Activated naive CD4-positive, alpha-beta T cell treated with anti-CD3 and anti-CD28 coated beads, Interleukin-2, amount 10 ng/mL, durations not matched to agents 7 days and 5 days (primary cell): ENCODE measurements at places on chromosomes 2 and 18.

GRCh38 chr18:78296166-78296565, 683.5 kb upstream of the SALL3 start:
- H3K4me1 ChIP-seq = no peaks in the 10 kb centered on the region
- H3K36me3 ChIP-seq = no peaks in the 10 kb centered on the region
- no peak overlapping the region for H3K27ac ChIP-seq
- no peaks in the 10 kb centered on the region for H3K27me3 ChIP-seq
- DNase-seq = no peak

- no peak for DNase-seq
- H3K4me3 ChIP-seq = peak overlapping the region; percentile 66
- H3K36me3 ChIP-seq = no peaks in the 10 kb centered on the region
- H3K27ac ChIP-seq = no peak overlapping the region
These were observed 1.3 kb downstream of the OSBPL6 start for GRCh38 chr2:178195390-178196166.

DNA sequence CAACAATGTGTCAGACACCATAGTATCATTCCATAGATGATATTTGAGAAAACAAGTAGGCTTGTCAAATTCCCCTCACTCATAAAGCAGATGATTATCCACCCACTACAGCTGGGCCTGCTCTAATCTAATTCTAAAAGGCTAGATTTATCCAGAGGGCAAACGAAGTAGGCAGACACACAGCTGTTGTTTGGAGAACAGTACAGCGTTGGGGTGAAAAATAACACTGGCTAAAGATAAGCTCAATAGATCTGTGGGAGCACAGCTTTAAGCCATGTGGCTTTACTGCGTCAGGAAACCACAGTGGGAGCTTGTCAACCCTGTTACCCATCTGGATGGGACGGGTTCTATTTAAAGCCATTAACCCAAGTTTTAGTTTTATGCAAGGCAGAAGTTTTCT, 48.9 kb upstream of the COBLL1 start:
- no peak overlapping the region for H3K27ac ChIP-seq
- H3K4me1 ChIP-seq = no peaks in the 10 kb centered on the region

- DNase-seq = no peak
- H3K27ac ChIP-seq = no peak overlapping the region
- H3K36me3 ChIP-seq = peaks cover 66% of the 10 kb centered on the region
These were observed 42.1 kb downstream of the PGAP1 start for GRCh38 chr2:196884368-196884767.
